GM23248 (cell line): ENCODE measurements at places on chromosomes 2 and 18. TPM values are rescaled to one million over a fixed set of nuclear protein-coding genes. Genes with fewer than 3 reads are reported as not detected.

ALPG gene
- not detected in 2 replicates for total RNA-seq

PER2 gene
- total RNA-seq = 2.8 and 6.2 TPM in 2 replicates

RGPD6 gene
- total RNA-seq = 22.6 and 27.9 TPM in 2 replicates

NT5DC4 gene
- total RNA-seq = not detected in 2 replicates

SCRN3 gene
- total RNA-seq = 13.9 and 17.3 TPM in 2 replicates

PLEKHA3 gene
- total RNA-seq = 5.6 and 9.4 TPM in 2 replicates

UPP2 gene
- not detected in 2 replicates for total RNA-seq

EN1 gene
- total RNA-seq = 7.0 and 9.1 TPM in 2 replicates

ZNF385B gene
- not detected in 2 replicates for total RNA-seq

ABCB11 gene
- not detected in 2 replicates for total RNA-seq

LRATD1 gene
- total RNA-seq = 0.63 and 1.2 TPM in 2 replicates
